Activated CD8-positive, alpha-beta memory T cell treated with anti-CD3 and anti-CD28 coated beads for 1 hour (primary cell): ENCODE measurements at places on chromosomes 3 and 15.

DNA sequence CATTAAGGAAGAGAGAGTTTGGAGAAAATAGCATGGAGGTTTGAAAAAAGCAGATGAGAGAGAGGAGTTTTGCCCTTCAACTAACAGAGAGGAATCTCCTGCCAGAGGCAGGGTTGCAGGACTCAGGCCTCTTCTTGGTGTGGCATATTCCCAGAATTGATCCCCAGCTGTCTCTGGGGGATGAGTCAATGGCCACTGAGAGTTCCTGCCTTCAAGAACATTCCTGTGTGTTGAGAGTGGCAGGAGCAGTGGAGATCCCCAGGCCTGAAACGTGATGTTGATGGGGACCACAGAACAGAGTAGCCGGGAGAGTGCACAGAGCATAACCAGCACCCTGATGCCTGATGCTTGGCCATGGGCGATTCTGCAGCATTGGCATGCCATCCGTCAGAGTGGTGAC, 348.4 kb upstream of the THBS1 start:
- no peak for DNase-seq

GRCh38 chr3:4766716-4767499, 212.3 kb upstream of the BHLHE40 start:
- DNase-seq: no peak

- DNase-seq: no peak
Measured at GRCh38 chr3:8987226-8987625, 24.0 kb upstream of the RAD18 start.

- no peak for DNase-seq
Measured at GRCh38 chr3:64207289-64208080, 17.8 kb downstream of the PRICKLE2 start.

GRCh38 chr15:48447058-48447457, 115.8 kb downstream of the DUT start:
- DNase-seq: no peak

- DNase-seq: no peak
Measured at GRCh38 chr15:99977929-99978328, 244.7 kb upstream of the LYSMD4 start.

DNA sequence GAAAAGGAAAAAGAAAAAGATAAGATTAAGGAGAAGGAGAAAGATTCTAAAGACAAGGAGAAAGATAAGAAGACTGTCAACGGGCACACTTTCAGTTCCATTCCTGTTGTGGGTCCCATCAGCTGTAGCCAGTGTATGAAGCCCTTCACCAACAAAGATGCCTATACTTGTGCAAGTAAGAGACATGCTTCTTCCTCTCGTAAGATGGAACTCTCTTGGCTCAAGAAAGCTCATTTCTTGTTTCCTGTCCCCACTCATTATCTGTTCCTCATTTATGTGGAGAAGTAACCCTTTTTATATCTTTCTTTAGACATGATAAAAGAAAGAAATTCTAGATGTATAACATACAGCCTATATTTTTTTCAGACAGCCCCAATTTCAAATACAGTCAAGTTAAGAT, 101.4 kb downstream of the KLHL25 start:
- DNase-seq: no peak

DNA sequence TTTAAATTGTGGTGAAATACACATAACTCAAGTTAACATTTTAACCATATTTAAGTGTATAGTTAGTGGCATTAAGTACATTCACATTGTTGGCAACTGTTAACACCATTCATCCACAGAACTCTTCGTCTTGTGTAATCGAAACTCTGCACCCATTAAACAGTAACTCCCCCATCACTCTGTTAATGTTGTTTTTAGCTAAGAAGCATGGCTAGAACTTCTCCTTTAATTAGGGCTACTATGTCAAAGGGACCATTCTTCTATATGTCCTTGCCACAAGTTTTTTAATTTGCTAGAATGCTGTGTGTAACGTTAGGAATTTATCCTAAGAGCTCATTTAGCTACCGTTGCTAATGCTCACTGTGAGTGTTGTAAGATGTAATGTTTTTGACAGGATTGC, 60.6 kb downstream of the MAP2K5 start:
- no peak for DNase-seq

GRCh38 chr3:144810160-144810559, 838.5 kb downstream of the DIPK2A start:
- no peak for DNase-seq

- DNase-seq: no peak
Measured at GRCh38 chr3:13215940-13216546, 142.8 kb upstream of the IQSEC1 start.

GRCh38 chr15:86165265-86166211, 85.9 kb downstream of the AGBL1 start:
- no peak for DNase-seq
